ENCODE measurements at places on chromosomes 3 and 15. TPM values are rescaled to one million over a fixed set of nuclear protein-coding genes. Genes with fewer than 3 reads are reported as not detected.

POPDC2 gene
- polyA plus RNA-seq, result 3.4 TPM

DPPA4 gene
- 1.2 TPM for polyA plus RNA-seq

LOXL1 gene
- 1.9 TPM for polyA plus RNA-seq

FOXB1 gene
- polyA plus RNA-seq, result not detected

RASGRP1 gene
- 3.1 TPM for polyA plus RNA-seq

ROBO2 gene
- polyA plus RNA-seq, result 55.5 TPM

CCDC39 gene
- polyA plus RNA-seq, result 0.66 TPM

PFKFB4 gene
- polyA plus RNA-seq, result 32.4 TPM

SLC28A1 gene
- polyA plus RNA-seq, result not detected

MYL3 gene
- polyA plus RNA-seq, result not detected

SERPINI2 gene
- polyA plus RNA-seq, result 1.7 TPM

PPP1R14D gene
- polyA plus RNA-seq, result not detected

PLSCR5 gene
- polyA plus RNA-seq, result 0.37 TPM

MFGE8 gene
- 4.1 TPM for polyA plus RNA-seq
